ENCODE measurements at places on chromosomes 7 and 10.

GRCh38 chr7:112362053-112362650 lies 88.1 kb upstream of the IFRD1 start:
- DNase-seq: no peak

- no peak for DNase-seq
These were observed 16.6 kb upstream of the AQP1 start for GRCh38 chr7:30894866-30895605.

DNA sequence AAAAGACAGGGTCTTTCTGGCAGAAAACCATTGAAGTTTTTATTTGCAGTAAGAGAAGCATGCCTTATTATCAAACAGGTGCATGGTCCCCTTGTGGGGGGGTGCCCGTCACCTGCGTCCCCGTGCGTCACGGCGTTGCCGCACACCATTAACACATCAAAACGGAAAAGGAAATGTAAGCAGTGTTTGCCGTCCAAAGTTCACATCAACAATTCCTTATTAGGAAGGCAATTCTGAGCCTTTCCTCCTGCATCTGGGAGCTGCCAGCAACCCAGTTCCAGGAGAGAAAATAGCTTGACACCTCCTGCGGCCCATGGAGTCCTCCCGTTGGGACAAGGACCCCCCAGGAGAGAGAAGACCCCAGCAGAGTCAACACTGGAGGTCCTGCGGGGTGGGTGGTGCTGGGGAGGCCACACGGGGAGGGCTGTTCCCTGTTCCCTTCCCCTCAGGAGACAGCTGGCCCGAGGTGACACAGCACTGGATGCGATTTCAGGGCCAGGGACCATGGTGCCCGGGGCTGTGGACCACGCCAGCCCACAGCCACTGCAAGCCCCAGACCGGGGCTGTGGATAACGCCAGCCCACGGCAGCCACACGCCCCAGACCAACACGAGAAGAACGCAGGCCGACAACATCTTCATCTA lies 39.5 kb downstream of the DIP2C start:
- no peak for DNase-seq

DNA sequence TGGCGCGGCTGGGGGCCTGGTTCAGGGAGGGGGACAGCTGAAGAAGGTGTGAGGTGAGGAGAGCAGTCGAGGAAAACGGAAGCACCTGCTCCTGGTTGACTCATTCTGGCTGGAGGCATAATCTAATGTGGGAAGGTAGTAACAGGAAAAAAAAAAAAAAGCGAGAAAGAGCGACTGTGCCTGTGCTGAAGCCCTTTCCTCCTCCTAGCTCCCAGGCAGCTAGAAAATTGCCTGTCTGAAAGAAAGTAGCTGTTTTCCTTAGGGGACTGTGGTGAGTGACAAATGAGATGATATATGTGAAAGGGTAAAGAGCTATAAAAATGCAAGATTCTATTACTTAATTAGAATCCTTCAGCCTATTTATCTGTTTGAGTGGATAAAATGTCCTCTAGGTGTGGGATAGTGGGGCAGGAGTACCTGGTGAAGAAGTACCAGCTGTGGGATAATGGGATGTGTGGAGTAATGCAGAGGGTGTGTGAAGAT lies 4.9 kb upstream of the MEST start:
- no peak for DNase-seq

GRCh38 chr10:110022716-110023504 lies 15.1 kb downstream of the ADD3 start:
- DNase-seq: no peak

Data from NCI-H446 treated with DMSO at 0.1 percent for 48 hours (cell line).